ENCODE measurements at places on chromosomes 3 and 15. TPM values are rescaled to one million over a fixed set of nuclear protein-coding genes. Genes with fewer than 3 reads are reported as not detected.

DNA sequence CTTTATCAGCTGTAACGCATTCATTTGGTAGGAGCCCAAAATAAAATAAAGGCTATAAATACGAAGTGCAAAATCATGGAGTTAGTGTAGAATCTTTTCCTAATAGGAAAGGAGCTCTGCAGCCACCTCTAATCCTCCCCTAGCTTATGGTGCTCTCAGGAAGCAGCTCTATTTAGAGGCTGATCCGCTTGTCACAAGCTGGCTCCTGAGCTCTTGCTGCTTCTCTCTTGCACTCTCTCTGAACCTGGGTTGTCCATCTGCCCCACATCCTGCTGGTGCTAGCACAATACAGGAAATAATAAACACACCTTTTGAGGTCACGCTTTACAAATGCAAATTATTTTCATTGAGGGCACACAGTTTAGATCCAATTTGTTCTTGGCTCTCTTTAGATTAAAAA is 37.3 kb upstream of the BFSP2 start:
- DNase-seq, result no peak

MANF gene
- total RNA-seq, result 80.3 TPM

DNA sequence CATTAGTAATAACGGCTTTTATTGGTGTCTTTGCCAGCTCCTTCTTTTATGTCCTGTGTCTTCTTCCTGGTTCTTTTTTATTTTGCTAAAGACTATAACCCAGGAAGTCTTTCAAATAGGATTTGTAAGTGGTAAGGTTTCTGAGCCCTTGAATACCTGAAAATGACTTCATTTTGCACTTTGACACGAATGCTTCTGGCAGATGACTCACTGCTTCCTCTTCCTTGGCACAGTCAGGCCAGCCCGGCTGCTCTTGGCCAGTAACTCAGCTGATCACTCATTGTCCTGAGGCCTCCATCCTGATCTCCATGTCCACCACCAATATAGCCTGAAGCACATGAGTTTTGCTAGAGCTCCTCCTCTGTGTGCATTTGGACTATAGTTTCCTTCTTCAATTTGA is 48.7 kb upstream of the NR2E3 start:
- DNase-seq, result no peak

- no peak for DNase-seq
Observed at GRCh38 chr15:30885814-30886213, 17.9 kb upstream of the FAN1 start.

GRCh38 chr15:89652666-89653065 is 2.6 kb downstream of the KIF7 start:
- no peak for DNase-seq

- DNase-seq, result no peak
Observed at GRCh38 chr3:14319654-14320182, 82.7 kb upstream of the SLC6A6 start.

GRCh38 chr3:48945891-48946549 is 27.4 kb downstream of the ARIH2 start:
- no peak for DNase-seq

ZPLD1 gene
- total RNA-seq, result not detected

RNF168 gene
- 21.1 TPM for total RNA-seq

DNA sequence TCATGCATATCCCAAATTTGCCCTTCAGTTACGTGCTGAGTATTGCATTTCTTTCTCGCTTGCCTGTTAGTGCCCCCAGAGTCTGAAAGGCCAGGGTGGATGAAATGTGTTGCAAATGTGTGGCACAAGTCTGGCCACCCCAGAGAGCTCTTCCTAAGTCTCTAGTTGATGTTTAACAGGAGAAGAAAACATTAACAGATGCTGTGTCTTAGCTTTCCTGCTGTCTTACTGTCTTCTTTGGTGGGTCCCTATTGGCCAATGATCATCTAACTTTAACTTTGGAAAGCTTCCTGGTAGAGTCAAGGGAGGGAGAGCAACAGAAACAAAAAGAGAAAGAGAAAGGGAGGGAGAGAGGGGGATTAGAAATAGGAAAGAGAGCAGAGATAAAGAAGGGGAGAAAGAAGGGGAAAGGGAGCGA is 76.7 kb upstream of the P3H2 start:
- no peak for DNase-seq

DNA sequence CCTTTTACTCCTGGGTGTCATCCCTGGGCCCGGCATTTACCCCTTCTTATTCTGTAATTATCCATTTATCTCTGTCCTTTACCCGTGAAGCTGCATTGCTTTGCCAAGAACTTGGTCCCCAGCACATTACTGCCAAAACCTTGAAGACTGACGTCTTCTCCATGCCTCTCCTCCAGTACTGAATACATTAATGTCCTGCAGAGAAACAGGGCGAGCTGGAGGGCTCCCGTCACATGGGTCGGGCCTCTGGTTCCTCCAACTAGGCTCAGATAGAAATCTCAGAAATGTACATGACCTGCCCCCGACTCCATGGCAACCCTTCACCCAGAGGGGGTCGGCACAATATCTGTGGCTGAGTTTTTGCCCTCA is 445 bp downstream of the EFCAB12 start:
- no peak for DNase-seq

GRCh38 chr3:170908235-170909116 is at the start of gene EIF5A2:
EIF5A2 (minus strand) TSS chr3:170908637; CDS start chr3:170907806, 831 bp downstream.
- peak; percentile 95 for DNase-seq

C2CD4B gene
- total RNA-seq, result 3.5 TPM

DNA sequence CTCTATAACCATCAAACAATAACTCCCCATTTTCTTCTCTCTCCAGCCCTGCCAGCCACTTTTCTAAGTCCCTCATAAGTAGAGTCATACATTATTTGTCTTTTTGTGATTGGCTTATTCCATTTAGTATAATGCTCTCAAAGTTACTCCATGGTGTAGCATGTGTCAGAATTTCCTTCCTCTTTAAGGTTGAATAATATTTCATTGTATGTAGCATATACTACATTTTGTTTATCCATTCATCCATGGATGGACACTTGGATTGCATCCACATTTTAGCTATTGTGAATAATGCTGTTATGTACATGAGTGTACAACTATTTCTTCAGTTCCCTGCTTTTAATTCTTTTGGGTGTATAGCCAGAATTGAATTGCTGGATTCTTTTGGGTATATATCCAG is 138.4 kb downstream of the ATG7 start:
- DNase-seq, result no peak

DNA sequence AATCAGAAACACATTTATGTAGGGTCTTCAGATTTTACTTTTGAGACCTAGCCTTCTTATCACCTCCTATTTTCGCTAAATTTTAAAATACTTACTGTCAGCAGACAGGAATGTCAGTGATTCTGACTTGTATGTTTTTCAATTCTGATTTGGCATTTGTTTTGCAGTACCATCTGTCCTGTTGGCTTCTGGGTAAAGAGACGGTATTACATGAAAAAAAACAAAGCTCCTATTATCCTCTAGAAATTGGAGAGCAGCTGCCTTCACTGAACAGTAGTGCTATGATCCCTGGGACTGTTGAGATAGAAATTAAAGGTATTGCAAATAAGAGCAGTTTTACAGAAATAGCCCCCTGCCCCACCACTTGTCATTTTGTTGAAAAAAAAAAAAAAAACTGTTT is 8.4 kb downstream of the ARMC8 start:
- DNase-seq, result no peak

IGDCC3 gene
- total RNA-seq, result not detected

DNA sequence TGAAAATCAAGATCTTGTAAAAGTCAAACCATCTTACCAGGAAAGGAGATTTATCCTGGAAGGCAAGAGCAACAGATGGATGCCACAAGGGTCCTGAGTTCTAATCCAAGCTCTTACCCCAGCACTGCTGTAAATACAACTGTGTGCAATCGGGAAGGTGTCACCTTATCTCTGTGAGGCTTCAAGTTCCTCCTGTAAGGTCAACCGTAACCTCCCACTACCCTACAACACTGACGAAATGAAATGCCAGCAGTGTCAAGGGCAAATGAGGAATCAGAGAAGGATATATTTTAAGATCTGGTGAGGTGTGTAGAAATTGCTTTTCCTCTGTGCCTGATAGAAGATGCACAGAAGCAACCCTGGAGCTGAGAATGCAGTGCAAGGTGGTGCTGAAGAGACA is 207.8 kb downstream of the NTRK3 start:
- no peak for DNase-seq

- no peak for DNase-seq
Observed at GRCh38 chr3:116920826-116921610, 211.4 kb downstream of the TUSC7 start.

DNA sequence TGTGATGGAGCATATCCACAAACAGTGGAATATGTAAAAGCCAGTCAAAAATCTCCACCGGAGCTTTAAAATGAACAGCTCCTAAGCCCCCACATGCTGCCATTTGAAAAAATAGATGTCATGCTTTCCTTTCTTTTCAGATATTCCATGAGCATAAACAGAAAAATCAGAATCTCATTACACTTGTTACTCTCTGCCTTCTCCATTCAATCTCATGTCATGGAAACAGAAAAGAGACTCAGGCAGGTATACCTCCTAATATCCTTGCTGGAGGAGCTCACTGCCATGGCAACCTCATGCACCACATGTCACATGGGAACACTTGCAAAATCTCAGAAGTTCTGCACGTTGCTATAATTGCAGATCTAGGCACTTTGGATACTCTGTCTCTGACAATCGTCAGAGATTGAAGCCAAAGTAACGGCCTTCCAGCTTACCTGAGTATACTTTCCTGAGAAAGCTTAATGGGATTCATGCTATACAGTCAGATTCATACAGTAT is 317.0 kb upstream of the ADAMTS9 start:
- no peak for DNase-seq

ACP3 gene
- total RNA-seq, result 11.5 TPM

- no peak for DNase-seq
Observed at GRCh38 chr15:50018491-50018890, 100.5 kb downstream of the ATP8B4 start.

DNA sequence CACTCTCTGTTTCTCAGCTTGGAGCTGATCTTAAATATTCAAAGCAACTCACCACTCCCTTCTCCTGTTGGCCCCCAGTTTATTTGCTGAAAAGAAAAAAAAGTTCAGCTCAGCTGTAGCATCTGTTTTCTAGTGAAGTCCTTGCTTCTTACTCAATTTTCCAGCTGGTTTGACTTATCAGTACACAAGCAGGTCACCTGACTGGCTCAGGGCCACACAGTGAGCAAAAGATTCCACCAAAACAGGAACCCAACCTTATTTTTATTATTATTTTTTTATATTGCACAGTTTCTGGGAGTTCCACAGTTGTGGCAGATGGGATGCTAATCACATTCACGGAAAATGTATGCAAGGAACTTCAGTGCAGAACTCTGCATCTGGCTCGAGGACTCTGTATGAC is 390.7 kb upstream of the RGMA start:
- no peak for DNase-seq

DNA sequence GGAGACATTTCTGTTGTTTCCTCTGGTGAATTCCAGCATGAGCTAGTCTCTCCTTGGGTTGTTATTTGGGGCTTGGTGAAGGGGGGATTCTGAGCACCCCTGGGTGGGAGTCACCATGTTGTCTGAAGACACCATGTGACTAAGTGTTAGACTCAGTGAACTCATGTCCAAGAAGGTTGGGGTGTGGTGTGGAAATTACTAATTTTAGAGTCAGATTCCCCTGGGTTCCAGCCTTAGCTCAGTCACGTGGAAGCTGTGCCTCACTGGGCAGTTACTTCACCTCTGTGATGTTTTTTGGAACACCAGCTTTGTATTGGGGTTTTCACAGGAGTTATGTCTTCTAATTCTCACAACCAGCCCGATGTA is 171.5 kb downstream of the RPLP1 start:
- no peak for DNase-seq

REC114 gene
- not detected for total RNA-seq

GALNT15 gene
- total RNA-seq, result 10.3 TPM

- DNase-seq, result no peak
Observed at GRCh38 chr15:61634837-61635236, 405.7 kb upstream of the RORA start.

DNA sequence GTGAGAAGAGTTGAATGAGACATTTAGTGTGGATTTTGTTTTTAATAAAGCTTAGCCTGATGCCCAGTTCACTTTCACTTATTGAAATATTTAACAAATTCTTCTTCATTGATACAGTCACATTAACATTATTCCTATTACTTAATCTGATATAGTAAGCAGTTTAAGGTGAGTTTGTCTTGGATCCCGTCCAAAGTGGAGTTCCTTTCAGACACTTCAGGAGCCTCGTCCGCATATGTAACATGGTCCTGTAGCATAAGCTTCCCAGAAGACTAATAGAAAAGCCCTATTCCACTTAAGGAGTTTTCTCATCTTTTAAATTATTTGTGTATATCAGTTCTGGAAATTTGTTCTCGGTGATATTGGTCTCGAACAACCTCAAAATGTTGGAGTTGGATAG is 39.7 kb upstream of the MLF1 start:
- DNase-seq, result no peak

DNA sequence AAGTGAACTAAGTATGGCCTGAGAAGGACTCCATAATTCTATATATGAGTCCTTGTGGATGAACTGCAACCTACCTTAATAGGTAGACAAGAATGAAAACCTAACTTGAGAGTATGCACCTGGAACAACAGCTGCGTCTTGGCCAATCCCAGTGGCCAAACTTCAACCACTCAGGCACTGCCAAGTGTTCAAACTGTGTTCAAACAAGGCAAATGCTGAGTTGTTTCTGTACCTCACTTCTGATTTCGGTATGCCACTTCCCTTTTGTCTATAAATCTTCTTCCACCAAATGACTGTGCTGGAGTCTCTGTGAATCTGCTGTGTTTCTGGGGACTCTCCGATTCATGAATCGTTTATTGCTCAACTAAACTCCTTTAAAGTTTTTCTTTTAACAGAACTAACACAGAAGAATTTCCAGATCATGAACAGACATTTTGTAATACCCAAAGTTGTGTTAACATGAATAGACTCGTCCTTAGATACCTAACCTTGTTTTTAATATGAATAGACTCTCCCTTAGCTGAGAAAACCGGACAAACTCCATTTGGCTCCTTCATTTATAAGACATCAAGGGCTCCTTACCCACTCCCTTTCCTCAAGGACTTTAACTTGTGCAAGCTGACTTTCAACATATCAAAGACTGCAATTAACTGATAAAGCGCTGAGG is 4.1 kb downstream of the ZNF717 start:
- DNase-seq, result no peak

DLL4 gene
- total RNA-seq, result 22.0 TPM

TMEM212 gene
- total RNA-seq, result not detected

GRCh38 chr3:57948781-57949242 is 59.4 kb upstream of the FLNB start:
- DNase-seq, result no peak

GRCh38 chr3:126995926-126996512 is 13.1 kb downstream of the PLXNA1 start:
- DNase-seq, result no peak

GRCh38 chr3:9898467-9899241 is 4.0 kb upstream of the IL17RE start:
- DNase-seq, result no peak

CHDH gene
- 10.9 TPM for total RNA-seq

All from upper lobe of right lung (tissue), 1 donor.